ENCODE measurements at places on chromosomes 11 and 22. TPM values are rescaled to one million over a fixed set of nuclear protein-coding genes. Genes with fewer than 3 reads are reported as not detected.

DNA sequence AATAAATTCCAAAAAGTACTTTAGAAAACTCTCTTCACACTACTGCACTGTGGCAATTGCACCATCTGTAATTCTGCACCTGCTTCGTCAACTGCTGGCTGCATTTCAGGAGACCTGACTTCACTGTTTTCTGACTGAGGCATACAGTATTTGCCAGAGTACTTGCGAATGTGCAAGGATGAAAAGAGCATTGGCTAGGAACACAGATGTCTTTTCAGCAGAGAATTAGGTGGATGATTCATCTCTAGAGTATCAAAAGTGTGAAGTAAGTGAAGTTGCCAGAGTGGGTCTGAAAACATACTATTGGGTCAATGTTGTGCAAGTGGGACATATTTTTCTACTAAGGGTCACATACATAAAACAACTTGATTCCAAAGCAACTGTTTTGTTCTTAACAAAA lies 427.5 kb upstream of the CCDC90B start:
- no peak for DNase-seq

DNA sequence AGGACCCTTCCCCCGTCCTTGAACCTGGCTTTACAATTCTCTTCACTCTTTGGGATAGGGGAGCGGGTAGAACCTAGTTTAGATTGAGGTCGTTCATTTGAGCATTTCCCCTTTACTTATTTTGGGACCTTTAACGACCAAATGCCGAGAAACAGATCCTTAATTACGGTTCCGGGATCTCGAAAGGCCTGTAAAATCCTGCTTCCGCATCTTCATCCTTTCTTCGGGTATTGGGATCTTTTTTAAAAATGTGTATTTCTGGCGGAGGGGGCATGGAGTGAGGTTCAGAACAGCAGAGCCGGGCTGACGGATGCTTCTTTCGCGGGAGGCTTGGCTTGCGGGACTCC lies 395 bp upstream of the HIPK3 start:
- DNase-seq = no peak

DNA sequence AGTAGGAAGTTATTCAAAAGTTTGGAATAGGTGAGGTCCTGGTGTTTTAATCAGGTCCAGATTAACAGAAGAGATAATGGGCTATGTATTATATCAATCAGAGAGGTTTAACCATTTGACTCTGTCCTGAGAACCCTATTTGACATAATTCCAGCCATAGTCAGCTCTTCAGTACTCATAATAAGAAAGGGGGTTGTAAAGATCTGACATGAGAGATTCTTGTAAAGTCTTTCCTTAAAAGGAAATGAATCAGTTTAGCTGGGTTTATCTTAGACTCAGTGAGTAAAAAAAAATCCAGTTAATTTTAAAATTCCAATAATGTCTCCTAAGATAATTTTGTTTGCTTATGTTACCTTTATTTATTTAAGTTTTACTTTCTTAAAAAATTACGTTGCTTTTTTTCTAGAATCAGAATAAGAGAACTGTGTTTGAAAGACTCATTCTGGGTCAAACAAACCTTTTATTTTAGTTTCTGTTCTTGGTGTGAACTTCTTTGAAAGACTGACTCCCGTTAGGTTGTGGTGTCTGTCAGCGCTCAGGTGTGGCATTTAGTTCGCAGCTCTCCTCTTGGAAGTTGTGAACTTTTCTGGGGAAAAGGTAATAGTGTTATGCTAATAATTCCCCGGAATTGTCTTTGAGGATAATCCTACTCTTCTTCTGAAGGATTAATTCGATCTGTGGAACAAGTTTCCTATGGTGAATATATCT lies 20.5 kb downstream of the NUCB2 start:
- DNase-seq = no peak

DDIAS gene
- polyA plus RNA-seq = not detected

- DNase-seq = no peak
Observed at GRCh38 chr22:49638788-49639187, 188.9 kb downstream of the BRD1 start.

DNA sequence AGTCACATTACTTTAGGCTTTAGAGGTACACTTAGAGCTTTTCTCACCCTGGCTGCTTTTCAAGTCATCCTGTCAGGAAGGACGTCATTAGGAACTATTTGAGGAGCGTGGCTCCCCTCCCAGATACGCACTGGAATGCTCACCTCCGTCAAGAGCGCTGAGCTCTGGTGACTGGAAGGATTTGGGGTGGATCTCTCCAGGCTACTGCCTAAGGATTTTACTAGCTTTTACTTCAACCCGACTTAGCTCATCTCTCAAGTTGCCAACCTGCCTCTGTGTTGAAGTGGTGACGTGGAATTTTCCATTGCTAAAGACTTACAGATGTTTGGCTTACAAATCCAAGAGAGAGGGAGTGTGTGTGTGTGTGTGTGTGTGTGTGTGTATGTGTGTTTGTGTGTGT lies 355.3 kb upstream of the CCDC90B start:
- DNase-seq = no peak

GRCh38 chr11:19660076-19660475 lies 52.6 kb upstream of the NAV2 start:
- no peak for DNase-seq

BACE1-AS gene
- not detected for polyA plus RNA-seq

DNA sequence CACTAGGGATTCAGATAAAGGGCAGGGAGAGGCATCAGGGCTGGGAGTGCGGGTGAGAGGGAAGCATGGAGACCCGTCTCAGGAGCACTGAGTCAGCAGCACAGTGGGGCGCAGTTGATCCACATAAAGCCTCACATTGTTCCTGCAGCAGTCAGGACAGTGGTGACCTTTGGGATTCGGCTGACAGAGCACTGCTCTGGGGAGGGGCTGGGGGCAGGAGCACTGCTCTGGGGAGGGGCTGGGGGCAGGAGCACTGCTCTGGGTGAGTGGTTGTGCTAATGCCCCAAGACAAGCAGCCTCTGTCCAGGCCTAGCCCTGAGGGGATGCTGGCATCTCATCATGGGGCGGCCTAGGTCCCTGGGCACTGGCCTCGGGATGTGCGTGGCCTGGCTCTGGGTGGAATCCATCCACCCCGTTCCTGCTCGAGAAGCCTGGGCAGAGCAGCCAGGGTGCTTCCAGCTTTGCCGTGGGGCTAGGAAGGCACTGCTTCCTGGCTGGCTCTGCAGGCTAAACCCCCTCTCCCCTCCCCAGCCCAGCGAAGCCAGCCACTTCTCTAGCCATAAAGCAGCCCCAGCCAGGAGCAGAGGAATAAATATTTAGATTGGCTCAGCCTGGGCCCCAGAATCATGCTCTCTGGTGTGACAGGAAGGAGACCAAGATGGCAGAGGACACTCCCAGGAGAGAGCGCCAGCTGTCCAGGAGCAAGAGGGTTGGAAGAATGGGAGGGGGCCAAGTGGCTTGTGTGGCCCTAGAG lies 7.3 kb downstream of the OAF start:
- no peak for DNase-seq

Measured in immature natural killer cell (primary cell).